D721Med (cell line): ENCODE measurements at places on chromosomes 5 and 9.

DNA sequence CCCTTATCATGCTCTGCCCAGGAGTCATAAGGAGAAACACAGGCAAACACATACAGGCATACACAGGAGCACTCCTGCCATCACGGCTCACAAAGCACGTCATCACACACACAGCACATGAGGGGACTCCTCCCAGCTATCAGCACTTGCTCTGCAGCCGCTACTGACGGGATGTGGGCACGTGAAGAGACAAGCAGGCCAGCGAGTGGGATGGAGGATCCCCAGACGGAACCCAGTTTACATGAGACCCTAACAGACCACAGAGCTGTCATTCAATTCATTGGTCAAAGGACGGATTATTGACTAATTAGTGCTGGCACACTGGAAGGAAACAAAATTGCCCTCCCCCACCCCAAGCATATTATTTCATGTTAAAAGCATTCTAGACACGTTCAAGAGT lies 53.6 kb downstream of the SEMA4D start:
- DNase-seq = no peak

DNA sequence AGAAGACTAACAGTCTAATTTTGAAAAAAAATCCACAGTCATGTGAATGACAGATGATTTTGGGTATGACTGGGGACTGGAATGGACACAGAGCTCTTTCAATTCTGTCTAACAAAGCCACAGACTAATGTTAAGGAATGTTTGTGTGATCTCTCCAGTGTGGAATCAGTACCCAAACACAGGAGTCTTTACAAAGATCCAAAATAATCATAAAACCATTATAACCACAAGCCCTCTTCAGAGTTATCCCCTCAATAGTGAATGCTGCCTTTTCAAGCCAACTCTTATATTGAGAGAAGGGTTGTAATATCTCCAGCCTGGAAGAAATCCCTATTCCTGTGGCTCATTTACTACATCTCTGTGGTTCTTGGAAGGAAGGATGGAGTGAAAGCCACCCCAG lies 552.0 kb upstream of the CLINT1 start:
- DNase-seq = no peak

DNA sequence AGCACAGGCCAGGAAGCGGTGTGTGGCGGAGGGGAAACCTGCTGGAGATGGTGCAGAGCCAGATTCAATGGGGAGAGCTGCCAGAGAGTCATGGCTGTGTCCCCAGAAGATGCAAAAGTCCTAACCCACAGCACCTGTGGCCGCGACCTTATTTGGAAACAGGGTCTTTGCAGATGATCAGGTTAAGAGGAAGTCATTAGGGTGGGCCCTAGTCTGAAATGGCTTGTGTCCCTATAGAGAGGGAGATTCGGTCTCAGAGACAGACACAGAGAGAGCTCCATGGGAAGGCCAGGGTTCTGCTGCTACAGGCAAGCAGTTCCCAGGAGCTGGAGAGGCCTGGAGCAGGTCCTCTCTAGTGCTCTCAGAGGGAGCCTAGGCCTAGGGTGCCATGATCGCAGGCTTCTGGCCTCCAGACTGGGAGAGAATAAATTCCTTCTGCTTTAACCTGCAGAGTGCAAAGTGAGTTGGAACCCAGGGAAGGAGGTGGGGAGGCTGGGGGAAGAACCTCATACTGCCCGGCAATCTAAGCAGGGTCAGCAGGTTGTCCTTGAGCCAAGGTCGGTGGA lies 1.9 kb upstream of the LPCAT1 start:
- no peak for DNase-seq

DNA sequence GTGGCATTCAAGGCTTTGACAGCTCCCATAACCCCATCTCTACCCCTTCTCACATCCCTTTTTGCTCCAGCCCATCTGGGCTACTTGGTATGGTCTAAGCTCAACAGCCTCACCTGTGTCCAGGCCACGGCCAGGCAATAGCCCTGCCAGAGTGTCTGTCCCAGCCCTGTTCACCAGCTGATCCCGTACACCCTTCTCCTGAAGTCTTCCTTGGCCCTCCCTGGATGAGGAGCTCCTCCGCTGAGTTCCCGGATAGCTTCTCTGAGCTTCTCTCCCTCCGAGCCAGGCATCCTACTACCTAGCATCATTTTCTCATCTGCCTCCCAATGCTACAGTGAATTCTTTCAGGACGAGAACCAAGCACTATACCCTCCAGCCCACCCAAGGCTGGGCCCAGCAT lies 208.2 kb downstream of the DAB2IP start:
- DNase-seq = no peak

DNA sequence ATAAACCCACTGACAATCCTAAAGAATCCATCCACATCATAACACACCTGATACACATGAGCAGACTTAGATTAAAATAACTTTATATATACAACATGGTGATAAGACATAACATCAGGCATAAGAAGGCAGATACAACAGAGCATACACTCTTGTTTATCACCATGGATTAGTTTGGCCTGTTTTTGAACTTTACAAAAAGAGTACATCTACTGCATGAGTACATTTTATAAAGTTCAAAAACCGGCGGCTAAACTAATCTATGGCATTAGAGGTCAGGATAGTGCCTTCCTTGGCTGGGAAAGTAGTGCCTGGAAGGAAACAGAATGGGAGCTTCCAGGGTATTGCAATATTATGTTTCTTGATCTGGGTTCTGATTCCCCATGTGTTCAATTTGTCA lies 15.1 kb downstream of the RICTOR start:
- no peak for DNase-seq

GRCh38 chr9:129208207-129209032 lies 30.4 kb upstream of the IER5L start:
- DNase-seq = no peak

DNA sequence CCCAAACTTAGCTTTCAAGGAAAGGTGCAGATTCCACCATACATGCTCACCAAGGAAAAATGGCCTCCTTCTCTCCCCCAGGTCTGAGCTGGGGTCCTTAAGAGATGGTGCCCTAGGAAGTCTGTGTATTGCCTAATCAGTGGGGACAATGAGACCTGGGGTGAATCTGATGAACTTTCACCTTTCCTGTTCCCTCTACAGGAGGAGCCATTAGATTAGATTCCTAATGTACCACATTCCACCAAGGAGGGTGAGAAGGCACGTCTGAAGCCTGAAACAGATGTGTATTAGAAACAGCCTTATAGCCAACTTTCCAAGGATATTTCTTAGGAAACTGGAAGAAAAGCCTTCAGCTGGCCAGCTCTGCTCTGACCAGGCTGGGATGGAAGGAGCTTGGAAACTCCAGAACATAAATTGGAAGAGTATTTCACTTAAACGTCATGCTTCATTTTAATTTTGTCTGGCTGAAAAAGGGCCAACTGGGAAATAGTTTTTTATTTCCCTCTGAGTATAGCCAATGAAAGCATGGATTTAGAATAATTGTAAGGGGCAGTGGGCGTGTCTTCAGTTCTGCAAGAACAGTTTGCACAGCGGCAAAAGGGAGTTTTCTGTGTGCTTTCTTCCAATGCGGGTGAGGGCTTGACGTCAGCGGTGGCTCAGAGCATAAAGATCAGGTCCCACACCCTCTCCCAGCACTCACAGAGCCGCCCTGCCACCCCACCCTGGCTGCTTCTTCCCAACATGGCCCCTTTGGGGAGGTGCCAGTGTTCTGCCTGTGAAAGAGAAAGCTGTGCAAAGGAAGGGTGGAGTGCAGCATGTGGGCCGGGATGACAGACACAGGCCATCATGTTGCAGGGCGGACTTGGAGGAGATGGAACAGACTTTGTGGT lies 210.9 kb downstream of the ESM1 start:
- DNase-seq = no peak
